Prostate gland (tissue), 2 donors: ENCODE measurements at places on chromosomes 1 and 21.

- DNase-seq = no peak
Observed at GRCh38 chr21:39561140-39561539, 51.6 kb upstream of the B3GALT5 start.

DNA sequence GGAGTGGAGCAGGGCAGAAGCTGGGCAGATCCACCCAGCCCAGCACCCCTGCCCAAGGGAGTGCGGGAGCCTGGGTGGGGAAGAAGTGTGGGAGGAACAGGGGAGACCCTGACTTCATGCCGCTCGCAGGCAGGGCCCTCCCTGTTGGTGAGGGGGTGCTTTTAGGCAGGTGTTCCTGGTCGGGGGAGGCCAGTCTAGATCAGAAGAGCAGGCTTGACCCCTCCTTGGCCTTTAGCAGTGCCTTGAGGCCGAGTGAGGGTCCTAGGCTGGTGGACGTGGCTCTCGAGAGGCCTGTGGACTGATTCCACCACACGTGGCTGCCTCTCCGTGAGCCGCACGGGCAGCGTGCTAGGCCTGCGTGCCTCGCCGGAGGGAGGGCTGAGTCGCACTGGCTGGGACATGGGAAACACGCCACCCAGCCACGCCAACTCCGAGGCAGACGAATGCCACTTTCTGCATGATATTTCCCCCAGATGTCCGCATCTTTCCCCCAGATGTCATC is 19.4 kb upstream of the COL18A1 start:
- no peak for DNase-seq

- no peak for DNase-seq
Observed at GRCh38 chr1:6967431-6968111, 182.3 kb downstream of the CAMTA1 start.

GRCh38 chr21:39084979-39085729 is 98.1 kb downstream of the PSMG1 start:
- DNase-seq = no peak

DNA sequence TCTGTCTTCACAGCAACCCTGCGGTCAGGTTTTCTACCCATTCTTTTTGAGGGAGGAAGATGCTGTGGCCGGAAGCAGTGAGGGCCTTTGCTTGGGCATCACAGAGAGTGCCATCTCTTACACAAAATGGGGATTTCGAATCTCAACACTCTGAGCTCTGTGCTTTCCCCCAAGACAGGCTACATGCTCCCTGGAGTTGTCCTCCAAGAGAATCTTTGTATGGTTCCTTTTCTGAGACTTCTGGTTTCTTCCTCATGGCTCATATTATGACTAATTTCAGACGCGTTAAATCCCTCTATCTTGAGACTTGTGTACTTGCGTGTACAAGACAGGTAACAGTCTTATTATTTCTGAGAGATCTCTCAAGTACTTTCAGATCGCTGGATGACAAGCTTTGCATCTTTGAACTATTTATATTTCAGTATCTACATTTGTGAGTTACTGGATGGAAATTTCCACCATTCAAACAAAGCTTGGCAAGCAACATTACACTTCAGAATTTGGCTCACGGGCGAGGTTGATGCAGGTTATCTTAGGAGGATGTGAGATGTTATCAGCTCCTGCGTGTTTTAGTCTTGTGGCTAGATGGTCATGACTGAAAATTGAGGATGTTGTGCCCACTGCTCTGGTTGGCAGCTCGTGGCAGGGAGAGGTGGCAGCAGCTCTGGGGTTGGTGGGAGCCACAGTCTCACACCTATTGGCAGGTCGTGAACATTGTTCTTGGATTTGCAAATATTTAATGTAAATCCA is 19.4 kb downstream of the ABCG1 start:
- DNase-seq = no peak

GRCh38 chr1:37673920-37674319 is 18.4 kb upstream of the CDCA8 start:
- no peak for DNase-seq

- no peak for DNase-seq
Observed at GRCh38 chr1:245409341-245410195, 254.8 kb downstream of the KIF26B start.

- DNase-seq = no peak
Observed at GRCh38 chr1:42439940-42440339, 15.9 kb downstream of the ZMYND12 start.

DNA sequence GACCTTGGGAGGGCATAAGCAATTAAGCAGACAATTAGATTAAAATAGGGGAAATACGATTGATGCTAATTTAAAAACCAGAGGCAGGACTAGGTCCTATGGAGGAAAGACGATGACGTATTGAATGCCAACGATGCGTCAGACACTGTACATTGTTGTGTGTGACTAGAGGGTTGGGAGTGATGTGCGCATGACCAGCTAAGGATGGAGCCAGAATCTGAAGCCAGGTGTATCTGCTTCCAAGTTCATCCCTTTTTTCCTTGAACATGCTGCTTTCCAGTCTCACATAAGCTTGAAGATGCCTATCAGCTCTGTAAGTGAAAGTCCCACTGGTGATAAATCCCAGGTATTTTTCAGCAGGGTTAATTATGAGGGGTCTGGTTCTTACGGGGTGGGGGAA is 576.2 kb downstream of the MATN1 start:
- DNase-seq = no peak

DNA sequence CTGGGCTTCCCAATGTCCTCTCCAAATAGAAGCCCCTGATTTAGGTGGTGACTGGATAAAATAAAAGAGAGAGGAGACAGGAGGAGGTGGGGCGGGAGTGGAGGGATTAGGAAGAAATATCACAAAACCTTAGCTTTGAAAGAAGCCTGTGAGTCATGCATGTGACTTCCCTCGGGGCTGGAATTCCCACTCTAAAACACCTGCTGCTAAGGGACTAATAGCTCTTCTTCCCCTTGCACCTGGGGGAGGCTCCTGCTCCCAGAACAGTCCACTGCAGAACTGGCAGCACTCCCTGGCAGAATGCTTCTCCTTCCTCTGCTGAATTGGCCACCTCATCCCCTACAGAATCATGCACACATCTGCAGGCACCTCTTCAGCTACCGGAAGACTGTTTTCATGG is 207.2 kb downstream of the ATG4C start:
- DNase-seq = no peak

DNA sequence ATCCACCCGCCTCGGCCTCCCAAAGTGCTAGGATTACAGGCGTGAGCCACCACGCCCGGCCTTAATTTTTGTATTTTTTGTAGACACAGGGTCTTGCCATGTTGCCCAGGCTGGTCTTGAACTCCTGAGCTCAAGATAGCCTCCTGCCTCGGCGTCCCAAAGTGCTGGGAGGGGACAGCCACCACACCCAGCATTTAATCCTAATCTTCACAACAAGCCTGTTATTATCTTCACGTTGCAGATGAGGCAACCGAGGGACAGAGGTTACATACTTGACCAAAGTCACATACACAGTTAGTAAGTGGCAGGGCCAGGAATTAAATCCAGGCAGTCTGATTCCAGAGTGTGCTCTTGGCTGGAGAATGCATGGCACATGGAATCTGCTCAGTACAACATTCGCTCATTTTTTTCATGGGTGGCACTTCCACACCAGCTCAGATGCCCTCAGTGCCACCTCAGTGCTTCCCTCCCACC is 4.8 kb upstream of the GPR37L1 start:
- no peak for DNase-seq

- DNase-seq = peak; percentile 40
Observed at GRCh38 chr1:40944326-40944725, 35.2 kb upstream of the CTPS1 start.

DNA sequence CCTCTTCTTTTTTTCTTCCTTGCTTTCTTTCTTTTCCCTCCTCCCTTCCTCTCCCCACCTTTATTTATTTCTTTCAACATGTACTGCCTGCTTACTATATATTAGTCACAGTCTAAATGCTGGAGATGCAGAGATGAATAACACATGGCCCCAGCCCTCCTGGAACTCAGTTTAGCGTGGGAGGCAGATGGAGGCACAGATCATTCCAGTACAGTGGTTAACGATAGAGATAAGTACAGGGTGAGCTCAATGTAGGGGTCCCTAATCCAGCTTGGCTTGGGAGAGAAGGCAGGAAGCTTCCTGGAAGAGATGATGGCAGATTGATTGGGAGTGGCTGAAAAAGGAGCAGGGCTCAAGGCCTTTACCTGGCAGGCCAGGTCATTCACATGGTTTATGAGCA is 55.6 kb upstream of the PPP2R5A start:
- no peak for DNase-seq

DNA sequence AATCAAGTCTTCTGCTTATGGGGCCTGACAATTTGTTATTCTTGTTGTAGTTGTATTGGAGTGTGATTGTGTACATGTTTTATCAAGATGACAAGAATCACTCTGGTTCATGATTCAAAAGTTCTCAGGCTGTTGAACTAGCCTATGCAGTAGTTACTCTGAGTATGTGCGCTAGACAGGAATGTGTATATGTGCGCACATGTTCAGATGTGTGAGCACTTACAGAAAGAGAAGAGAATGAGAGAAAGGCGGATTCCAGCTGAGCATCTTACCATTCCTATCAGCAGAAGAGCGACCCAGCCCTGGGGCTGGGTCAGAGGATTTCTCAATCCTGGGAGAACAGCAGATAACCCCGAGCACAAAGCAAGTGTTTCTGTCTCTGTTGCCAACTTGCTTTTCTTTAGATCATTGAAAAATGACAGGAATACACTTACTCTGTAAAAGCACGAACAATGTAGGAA is 110.8 kb upstream of the HOOK1 start:
- no peak for DNase-seq

GRCh38 chr1:20405893-20406604 is 80.0 kb downstream of the CAMK2N1 start:
- no peak for DNase-seq

DNA sequence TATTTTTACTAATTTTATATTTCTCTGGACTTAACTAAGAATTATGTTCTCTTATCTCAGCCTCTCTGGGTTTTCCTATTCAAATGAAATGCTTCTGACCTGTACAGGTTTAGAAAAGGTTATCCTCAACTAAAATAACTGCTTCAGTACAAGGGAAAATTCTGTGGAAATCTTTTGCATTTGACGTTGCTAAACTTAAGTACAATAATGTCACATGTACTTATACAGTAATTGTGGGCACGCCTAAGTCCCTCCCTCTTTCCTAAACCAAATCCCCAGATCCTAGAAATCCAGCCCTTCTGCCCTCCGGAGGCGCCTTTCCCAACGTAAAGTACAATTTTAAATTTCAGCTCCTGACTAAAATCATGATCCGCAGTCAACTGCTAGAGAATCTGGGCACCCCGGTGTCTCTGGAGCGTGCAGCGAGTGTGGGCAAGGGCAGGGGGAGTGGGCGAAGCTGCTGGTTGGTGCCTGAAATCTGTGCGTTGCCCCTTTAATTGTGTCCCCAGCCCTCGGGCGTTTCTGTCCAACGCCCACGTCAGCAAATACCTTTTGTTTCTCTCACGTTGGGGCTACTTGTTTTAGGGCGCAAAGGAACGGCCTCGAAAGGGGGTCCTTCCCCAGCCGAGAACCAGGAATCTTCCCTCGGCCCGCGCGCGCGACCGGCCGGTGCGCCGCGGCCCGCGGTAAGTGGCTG is at the start of gene ZBTB8A:
TSS of gene ZBTB8A (plus strand) at position 541 of the 697 bp plus-strand sequence. CDS start 53,505 bp downstream, outside the sequence.
- peak; percentile 23 for DNase-seq

DNA sequence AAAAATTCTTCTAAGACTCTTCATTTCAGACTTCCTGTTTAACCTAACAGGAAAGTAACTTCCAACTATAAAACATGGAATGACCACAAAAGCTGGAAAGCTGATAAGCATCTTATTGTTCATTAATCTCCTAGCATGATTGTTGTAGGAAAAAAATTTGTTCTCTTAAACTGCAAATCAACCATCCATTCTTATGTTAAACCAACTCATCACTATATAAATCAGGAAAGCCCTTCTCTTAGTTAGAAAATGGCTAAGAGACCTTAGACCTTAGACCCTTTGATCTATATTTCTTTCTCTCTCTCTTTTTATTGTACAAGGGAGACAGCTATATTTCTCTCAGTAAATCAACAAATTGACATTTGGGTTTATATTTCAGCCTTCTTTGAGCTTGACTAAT is 101.4 kb downstream of the UBE2U start:
- no peak for DNase-seq

GRCh38 chr1:102852613-102853012 is 255.7 kb downstream of the COL11A1 start:
- DNase-seq = no peak

DNA sequence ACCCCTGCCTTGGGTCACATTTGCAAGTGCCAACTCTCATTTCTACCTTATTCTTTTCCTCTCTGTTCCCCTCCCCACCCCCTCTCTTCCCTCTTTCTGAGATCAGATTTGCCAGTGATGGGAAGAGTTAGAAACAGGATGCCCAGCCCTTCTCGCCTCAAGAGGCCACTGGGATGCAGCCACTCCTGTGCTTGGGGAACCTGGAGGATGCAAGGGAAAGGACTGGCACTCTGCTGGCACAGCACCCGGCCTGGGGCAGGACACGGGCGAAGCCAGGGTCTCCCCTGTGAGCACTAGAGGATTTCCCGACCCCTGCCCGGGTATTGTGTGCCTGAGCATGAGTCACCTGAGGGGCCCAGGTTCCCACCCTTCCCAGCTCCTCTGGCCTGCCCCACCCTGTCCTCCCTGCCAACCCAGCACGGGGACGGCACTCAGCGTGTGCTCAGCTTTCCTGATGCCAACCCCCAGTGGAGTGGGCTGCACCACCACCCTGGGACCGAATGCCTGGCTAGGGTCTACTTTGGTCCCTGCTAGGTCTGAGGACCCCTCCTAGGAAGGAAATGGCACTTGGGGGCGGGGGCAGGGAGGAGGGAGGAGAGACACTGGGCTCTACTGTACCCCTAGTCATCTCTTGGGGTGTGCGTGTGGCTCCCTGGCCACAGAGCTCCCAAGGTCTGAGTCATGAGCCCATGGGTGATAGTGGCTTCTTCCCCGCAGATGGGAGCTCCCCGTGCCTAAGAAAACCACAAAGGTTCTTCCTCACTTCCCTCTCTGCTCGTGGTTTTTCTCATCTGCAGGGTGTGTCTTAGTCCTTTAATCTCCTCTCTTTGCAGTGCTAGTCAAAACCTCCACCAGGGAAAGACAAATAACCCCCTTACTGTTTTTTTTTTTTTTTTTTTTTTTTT is 12.4 kb downstream of the LMNA start:
- no peak for DNase-seq

DNA sequence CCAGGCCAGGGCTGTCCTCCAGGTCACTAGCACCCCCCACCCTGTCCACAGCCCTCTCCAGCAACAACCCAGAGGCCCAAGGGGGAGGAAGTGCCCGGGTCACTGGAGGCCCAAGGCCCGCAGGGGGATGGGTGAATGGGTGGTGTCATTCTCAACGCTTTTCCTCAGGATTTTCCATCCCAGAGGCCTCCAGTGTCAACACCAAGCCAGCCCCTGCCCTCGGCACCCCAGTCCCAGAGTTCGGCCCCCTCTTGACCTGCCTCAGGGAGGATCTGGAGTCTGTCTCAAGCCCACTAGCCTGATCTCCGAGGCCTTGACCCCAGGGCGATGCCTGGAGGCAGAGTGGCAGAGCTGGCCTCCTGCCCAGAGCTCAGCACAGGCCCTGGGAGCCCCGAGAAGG is 5.1 kb downstream of the TMEM82 start:
- no peak for DNase-seq

DNA sequence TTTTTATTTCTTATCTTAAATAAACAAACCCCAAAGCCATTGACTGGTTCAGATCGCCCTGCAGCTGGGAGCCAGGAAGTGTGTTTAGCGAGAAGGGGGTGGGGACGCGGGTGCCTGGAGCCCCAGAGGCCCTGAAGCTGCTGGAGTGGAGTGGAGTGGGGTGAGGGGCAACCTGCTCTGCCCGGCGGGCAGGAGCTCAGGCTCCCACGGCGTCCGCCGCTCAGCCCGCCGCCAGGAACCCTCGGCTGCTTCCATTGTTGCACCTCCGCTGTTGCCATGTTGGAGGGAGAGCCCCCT is 673 bp downstream of the PIK3C2B start:
- DNase-seq = peak; percentile 47

- no peak for DNase-seq
Observed at GRCh38 chr1:57518496-57518895, 94.6 kb upstream of the DAB1 start.

GRCh38 chr1:55320891-55321290 is 105.7 kb upstream of the USP24 start:
- DNase-seq = no peak
